ENCODE measurements at places on chromosomes 5 and 9.
A peak's percentile ranks its signal among the peaks of the same experiment; 100 is the strongest.

DNA sequence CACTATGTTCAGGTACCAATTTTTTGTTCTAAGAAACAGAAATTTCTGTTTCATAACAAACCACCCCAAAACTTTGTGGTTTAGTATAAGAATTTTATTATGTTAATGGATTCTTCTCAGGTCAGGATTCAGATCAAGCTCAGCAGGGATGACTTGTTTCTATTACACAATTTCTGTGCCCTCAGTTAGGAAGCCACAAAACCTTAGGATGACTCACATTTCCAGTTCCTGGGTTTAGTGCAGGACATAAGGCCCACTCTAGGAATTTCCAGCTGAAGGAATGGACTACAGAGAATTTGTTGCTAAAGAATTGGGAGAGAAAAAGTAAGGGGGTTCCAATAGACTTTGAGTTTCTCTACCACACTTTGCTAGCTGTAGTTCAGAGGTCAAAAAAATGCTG, 629.3 kb downstream of the ANXA1 start:
- DNase-seq, result peak; percentile 92

DNA sequence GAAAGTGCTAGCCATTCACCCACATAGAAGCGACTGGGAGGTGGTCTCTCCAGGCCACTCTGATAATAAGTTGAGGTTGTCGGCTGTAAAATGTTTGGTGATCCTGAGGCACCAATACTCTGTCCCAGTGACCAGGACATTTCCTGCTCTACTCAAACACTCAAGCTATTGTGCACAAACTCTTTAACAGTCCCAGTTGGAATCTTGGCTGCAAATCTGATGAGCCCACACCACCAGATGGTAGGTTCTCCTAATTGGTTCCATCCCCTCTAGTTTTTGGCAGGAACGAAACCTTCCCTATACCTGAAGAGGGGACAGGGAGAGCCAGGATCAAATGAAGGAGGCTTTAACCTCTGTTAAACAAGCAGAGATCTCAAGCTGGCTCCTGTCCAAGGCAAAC, 14.3 kb downstream of the GRIA1 start:
- no peak for DNase-seq

GRCh38 chr5:10681731-10682679, 79.0 kb downstream of the DAP start:
- DNase-seq, result no peak

DNA sequence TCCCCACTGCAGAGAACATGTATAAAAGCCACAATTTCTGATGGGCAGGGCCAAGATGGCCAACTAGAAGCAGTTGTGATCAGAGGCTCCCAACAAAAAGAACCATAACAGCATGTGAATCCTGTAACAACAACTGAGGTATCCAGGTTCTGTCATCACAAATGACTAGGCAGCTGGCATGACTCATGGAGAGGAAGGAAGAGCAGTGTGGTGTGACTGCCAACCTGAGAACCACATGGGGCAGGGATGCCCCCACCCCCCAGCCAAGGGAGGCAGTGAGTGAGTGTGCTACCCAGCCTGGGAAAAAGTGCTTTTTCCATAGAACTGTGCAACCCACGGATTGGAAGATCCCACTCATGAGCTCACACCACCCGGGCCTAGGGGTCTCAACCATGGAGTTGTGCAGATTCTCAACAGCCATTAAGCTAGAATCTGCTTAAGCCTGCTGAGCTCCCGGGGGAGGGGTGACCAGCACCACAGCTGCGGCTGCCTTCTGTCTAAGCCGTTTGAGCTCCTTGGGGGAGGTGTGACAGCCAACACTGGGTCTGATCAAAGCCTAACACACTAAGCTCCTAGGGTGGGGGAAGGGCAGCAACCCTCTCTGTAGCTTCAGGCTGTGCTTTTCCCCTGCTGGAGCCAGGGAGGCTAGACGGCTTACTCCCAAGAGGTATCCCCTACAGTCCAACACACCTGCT, 80.1 kb upstream of the DMAC1 start:
- DNase-seq, result no peak

GRCh38 chr5:106435185-106435584, 1235.6 kb downstream of the EFNA5 start:
- no peak for DNase-seq

DNA sequence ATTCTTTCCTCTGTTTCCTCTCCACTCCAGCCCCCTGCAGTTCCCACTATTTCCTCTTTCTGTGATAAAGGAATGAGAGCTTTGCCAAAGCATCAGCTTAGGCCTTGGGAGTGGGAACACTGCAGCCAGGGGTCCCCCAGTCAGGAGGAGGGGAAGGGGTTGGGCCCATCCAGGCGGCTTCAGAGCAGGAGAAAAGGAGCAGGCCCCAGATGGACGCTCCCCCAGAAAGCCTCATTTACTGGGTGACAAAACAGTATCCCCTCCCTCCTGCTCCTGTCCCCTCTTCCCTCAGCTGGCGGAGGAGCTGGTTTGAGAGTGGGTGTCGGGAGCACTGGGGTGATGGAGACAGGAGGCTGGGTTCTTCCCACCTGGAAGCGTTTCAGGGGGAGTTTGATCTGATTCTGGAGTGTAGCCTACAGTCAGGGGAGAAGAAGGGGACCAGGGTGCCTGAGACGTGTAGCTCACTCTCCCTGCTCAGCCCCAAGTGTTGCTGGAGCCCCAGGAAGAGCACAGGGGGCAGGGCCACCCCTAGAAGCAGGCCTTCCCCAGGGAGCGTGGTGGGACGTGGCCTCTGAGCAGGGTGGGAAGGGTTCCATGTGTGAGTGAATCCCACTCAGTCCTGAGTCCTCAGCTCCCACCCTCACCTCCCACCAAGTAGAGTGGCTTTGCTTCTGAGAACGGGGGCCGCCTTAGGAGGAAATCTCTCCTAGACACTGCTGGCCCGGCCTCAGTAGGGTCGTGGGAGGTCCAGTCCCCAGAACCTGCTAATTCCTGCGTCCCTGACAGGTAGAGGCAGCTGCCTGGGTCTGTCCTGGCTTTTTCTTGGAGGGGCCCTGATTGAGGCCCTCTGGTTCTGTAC, 173.1 kb downstream of the CACNA1B start:
- no peak for DNase-seq

- DNase-seq, result no peak
Observed at GRCh38 chr5:59016925-59017324, 434.1 kb downstream of the RAB3C start.

- no peak for DNase-seq
Observed at GRCh38 chr5:127019928-127020327, 10.4 kb downstream of the MARCHF3 start.

Measured in fibroblast of pulmonary artery (primary cell).